ENCODE measurements at places on chromosomes 13 and 19. TPM values are rescaled to one million over a fixed set of nuclear protein-coding genes. Genes with fewer than 3 reads are reported as not detected.

- DNase-seq, result no peak
Observed at GRCh38 chr13:90738881-90739280, 608.6 kb upstream of the MIR17HG start.

The PEAK3 gene
- 0.33 TPM for polyA plus RNA-seq

DNA sequence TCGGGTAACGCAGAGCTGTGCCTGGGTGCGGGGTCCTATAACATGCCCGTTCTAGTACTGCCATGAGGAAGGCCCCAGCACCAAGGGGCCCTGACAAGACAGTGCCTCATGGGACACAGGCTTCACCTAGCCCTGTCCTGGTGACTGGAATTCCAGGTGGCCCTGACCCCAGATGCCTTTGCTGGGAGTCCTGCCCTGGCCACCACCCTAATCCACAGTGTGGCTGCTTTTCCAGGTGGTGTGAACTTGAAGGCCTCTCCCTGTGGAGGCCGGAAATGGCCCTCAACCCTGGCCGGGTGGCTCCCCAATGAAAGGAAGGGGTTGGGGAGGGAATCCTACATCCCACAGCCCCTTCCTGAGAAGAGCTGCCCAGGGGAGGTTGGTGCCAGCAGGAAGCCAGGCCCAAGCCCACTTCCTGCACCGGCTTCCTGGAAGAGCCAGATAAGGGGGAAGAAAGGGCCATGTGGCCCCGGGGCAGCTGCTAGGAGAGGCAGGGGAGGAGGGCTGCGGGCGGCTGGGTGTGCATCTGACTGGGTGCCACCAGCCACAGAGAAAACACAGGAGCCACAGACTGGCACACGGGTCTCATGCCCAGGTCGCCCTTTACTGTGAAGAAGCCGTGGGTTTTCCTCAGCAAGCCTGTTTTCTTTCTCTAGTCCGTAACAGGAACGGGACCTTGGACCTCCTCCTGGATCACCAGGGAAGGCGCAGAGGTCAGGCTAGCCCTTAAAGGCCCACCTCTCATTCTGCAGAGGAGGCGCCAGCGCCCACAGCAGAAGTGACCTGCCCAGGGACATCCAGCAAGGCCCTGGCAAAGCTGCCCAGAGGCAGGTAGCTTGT is 4.7 kb downstream of the LSM4 start:
- DNase-seq, result no peak

The JOSD2 gene
- 10.5 TPM for polyA plus RNA-seq

- no peak for DNase-seq
Observed at GRCh38 chr19:47322058-47322457, 9.9 kb upstream of the C5AR2 start.

The CTXN1 gene
- polyA plus RNA-seq, result not detected

DNA sequence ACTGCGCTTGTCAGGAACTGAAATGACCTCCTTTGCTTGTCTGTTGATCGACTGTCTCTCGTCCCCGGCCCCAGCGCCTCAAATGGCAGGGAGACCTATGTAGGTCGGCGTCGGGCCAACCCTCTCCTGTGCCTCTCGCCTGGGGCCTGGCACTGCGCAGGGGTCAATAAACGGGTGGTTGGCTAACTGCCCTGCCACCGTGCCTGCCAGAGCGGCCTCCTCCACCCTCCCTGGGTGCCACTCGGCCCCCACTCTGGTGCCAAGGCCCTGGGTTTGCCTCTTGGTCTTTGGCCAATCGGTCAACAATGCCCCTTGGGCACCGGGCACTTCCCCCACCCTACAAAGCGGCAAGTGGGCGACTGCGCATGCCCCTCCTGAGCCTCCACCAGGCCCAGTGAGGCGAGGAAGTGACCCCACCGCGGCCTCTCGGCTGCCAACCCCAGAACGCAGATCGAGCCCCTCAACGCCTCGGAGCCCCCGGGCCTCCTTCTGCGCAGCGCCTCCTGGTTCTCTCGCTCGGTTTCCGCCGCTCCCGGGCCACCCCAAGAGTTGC is 1.1 kb downstream of the KEAP1 start:
- DNase-seq, result no peak

GRCh38 chr13:30743319-30744055 is 8.1 kb downstream of the ALOX5AP start:
- DNase-seq, result no peak

GRCh38 chr19:19202707-19203011 is 555 bp downstream of the NR2C2AP start:
- no peak for DNase-seq

The FFAR3 gene
- 0.17 TPM for polyA plus RNA-seq

The SLITRK6 gene
- not detected for polyA plus RNA-seq

GRCh38 chr13:46404733-46405100 is 17.7 kb upstream of the RUBCNL start:
- no peak for DNase-seq

DNA sequence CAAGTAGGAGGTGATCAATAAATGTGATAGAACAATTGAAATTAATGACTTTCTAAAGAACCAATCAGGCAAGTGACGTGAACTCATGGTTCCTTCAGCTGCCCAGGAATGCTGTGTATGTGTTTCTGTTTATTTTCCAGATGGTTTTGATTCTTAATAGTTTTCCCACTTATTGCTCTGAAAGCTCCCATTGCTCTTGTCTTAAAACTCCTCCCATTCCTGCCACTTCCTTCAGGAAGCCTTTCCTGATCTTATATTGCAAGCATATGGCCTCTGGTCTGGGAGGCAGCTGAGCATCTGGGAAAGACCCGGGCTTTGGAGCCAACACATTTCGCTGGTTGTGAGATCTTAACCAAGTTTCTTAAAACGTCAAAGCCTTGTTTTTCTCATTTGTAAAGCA is 17.1 kb upstream of the LATS2 start:
- no peak for DNase-seq

The IL12RB1 gene
- 7.0 TPM for polyA plus RNA-seq

The USE1 gene
- polyA plus RNA-seq, result 54.0 TPM

- no peak for DNase-seq
Observed at GRCh38 chr19:6886277-6886897, 992 bp upstream of the ADGRE1 start.

- DNase-seq, result no peak
Observed at GRCh38 chr19:56116606-56117005, 4.5 kb downstream of the ZNF787 start.

The EDDM13 gene
- polyA plus RNA-seq, result not detected

GRCh38 chr19:46390121-46390858 is 23.1 kb downstream of the CCDC8 start:
- DNase-seq, result no peak

DNA sequence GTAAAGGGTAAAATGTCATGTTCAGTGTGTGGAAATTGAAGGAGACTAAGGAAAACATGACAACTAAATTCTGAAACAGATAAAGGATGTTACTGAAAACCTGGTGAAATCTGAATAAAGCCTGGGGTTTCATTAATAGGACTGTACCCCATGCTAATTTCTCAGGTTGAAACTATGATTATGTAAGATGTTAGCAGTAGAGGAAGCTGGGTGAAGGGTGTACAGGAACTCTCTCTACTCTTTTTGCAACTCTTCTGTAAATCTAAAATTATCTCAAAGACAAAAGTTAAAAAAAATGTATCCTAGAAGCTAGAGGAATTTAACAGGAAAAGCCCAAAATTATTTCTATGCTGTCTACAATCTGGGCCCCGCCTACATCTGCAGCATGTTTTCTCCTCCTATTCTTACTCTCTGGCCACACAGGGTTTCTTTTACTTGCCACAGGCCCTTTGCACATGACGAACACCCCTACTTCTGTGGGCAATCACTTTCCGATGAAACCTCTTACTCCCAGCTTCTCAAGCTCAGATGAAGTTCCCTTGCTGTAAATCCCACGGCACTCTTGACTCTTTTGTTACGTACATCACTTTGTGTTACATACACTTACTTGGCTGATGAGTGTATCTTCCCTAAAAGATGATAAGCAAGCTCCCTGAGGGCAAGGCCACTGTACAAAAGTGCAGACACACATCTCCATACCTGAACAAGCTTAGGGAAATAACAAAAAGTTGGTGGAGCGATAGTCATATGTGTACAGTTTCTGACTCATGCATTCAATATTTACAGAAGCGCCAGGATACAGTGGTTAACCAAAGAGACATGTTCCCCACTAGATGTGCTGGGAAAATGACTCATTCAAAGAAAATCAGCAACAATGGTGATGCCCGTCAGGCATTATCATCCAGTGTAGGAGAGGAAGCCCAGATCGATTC is 32.6 kb downstream of the RUBCNL start:
- DNase-seq, result no peak

- no peak for DNase-seq
Observed at GRCh38 chr13:80921541-80921940, 580.6 kb upstream of the SPRY2 start.

The SIGLEC12 gene
- not detected for polyA plus RNA-seq

The ZNF135 gene
- 4.6 TPM for polyA plus RNA-seq

DNA sequence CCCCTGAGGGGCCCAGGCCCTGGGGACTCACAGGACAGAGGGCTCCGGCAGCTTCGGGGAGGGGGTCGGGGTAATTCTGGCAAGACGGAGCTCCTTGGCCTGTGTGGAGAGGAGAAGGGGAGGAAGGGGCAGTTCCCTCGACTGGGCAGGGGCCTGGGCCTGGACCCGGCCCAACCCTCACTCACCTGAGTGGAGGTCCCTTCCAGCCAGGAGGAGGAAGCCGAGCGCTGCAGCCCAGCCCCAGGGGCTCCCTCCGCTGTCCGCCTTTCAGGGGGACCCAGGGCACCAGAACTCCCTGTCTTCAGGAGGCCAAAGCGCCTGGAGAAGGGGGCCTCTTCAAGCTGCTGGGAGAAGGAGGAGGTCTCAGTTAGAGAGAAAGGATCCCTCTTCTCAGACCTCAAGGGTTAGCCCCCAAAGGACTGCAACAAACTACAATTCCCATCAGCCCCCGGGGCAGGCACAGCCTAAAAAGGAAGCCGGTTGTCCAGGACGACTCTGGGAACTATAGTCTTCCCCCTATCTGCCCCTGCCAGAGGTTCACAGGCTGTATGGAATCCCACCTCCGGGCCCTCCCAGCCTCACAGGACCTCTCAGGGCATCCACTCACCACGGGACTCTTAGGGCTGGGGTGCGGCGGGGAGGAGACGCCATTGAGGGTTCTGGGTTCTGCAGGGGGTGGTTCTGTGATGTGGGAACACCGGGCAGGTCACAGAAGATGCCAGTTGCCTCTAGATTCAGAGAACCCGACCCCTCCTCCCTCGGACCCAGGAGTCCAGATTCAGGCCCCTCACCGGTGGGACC is 19.8 kb downstream of the EPS8L1 start:
- DNase-seq, result no peak
